Caco-2 (cell line): ENCODE measurements at places on chromosomes 7 and 10. TPM values are rescaled to one million over a fixed set of nuclear protein-coding genes. Genes with fewer than 3 reads are reported as not detected.

Gene FKBP6
- total RNA-seq, result not detected in 2 replicates

Gene BCAP29
- 30.4 and 35.3 TPM in 2 replicates for total RNA-seq

Gene MYH16
- total RNA-seq, result not detected in 2 replicates

Gene GPR37
- total RNA-seq, result 0.50 and 0.77 TPM in 2 replicates

Gene LEP
- not detected in 2 replicates for total RNA-seq

Gene RFC2
- total RNA-seq, result 64.9 and 75.6 TPM in 2 replicates

Gene PALD1
- 8.9 and 10.3 TPM in 2 replicates for total RNA-seq

Gene CUEDC2
- total RNA-seq, result 32.1 and 32.6 TPM in 2 replicates

Gene ENO4
- total RNA-seq, result not detected in 2 replicates
